Sciatic nerve (tissue), 2 donors: ENCODE measurements at places on chromosomes 1 and 21.

DNA sequence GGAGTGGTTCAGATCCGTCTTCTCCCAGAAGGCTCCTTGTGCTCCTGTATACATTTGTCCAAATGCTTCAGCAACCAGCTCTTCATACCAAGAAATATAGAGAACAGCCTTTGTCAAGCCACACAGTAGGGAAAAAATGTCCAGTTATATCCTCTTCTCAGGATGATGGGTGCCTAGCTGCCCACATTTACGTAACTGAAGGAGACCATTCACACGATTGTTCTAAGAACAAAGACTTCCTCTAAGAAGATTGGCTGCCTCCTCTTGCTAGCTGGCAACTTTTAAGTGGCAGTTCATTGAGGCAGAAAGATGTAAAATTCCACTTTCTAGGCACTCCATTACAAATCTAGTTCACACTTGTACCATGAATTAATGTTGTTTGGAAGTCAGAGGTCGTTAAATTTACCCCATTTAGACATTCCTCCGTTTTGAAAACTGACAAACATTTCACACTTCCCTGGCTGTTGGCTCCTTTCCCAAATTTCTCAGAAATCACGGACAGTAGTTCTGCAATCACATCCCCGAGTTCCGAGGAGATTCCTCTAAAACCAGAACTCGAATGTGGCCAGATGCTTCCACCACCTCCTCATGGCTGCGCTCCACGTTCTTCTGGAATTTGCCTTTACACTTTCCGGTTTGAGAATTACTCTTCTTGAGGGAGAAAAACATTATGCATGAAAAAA is 45.6 kb upstream of the CSF1 start:
- DNase-seq, result no peak

GRCh38 chr1:206517784-206518183 is 10.5 kb downstream of the RASSF5 start:
- DNase-seq, result no peak

DNA sequence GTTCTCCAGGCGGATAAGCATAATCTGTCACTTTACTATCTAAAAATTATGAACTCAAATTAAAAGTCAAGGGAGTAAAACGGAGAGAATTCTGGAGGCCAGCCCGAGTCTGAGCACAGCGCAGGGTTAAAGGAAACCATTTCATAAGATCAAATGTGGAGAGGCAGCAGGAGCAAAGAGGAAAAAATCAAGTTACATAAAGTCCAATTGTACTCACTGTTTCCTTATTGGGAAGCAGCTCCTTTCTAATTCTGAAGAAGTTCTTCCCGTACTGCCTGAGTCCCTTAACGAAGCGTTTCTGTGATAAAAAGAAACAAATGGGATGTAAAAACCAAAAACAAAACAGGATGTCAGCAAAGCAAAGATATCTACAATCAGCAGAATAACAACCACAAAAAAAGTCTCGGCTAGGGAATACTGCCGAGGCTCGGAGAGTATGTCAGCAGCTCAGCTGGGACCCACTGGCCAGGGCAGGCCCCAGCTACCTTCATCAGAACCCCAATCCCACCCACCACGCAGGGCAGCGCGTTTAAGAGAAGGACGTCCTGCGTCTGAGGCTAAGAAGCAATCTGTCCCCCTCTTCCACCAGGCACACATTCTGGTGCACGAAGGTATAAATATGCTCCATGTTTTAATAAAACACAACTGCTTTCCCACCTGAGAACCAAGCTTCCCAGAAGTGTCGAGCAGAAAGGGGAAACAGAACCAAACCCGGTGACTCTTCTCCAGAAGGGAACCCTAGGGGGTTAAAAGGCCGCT is 104.8 kb downstream of the SLC45A1 start:
- DNase-seq, result no peak

DNA sequence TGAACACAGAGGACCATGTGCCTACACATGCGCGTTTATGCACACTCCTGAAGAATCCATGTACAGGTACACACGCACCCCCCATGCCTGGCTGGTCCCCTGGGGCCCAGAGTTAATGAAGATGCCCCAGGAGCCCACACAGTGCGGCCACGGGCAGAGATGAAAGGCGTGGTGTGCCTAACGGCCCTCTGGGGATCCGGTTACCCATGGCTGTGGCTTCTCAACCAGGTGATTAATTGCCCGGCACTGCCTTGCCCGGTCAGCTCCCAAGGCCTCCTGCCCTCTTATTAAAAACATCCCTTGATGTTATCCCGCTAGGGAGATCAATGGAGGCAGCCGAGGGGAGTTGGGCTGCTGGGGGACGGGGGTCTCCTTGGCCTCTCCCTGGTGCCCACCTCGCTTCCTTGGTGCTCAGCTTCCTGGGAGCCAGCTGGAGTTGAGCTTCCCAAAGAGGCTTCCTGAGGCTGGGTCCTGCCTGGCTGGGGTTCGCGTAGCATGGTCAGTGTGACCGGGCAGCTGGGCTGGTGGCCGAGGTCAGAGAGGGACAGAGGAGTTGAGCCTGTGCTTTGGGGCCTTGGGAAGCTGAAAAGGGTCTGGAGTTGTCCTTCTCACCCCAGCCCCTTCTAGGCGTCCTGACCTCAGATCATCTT is 75.0 kb upstream of the WNT4 start:
- DNase-seq, result no peak

DNA sequence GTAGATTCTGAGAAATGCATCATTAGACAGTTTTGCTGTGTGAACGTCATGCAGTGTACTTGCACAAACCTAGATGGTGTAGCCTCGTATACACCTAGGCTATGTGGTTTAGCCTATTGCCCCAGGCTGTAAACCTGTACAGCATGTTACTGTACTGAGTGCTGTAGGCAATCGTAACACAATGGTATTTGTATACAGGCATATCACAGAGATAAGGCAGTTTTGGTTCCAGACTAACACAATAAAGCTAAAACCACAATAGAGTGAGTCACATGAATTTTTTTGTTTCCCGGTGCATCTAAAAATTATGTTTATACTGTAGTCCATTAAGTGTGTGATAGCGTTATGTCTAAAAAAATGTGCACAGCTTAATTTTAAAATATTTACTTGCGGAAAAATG is 6.9 kb downstream of the IL10RB start:
- no peak for DNase-seq

DNA sequence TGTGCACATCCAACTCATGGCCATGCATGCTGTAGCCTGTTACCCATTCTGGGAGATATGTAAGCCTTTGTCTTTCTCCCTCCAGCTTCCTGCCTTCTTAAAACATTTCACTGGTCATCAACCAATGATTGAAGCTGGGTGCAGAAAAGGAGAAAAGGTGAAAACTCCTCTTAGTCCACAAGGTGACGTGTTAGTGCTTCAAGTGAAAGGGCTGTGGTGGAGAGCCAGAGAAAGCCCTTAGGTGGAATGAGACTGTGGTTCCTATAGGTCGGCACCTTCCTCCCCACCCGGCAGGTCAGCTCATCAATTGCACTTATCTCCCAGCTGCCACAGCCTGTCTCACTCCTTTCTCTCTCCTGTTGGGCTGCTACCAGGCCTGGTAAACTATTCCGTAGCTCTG is 30.4 kb downstream of the ERG start:
- DNase-seq, result no peak

DNA sequence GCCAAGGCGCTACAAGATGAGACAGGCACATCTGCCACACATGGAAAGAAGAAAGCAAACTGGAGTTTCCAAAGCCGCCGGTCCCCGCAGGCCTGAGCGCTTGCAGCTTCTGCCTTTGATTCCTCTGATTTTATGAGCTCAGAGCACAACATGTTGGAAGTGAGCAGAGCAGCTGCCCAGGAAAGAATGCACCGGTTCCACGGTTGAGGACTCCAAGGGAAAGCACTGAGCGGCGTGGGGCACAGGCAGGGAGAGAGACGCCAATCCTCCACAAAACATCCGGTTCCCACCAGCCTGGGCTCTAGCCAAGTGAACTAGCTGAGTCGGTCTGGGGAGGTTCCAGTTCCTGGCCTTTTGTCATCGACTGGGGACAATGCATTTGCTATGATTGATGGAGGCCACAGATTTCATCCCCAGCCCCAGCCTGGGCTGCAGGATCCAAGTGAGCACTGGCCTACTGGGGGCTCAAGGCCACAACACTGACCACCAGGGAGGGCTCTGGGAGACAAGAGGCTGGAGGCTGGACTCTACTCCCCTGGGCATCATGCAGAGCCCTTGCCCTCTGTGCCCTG is 253.1 kb upstream of the IRF2BP2 start:
- peak; percentile 83 for DNase-seq

DNA sequence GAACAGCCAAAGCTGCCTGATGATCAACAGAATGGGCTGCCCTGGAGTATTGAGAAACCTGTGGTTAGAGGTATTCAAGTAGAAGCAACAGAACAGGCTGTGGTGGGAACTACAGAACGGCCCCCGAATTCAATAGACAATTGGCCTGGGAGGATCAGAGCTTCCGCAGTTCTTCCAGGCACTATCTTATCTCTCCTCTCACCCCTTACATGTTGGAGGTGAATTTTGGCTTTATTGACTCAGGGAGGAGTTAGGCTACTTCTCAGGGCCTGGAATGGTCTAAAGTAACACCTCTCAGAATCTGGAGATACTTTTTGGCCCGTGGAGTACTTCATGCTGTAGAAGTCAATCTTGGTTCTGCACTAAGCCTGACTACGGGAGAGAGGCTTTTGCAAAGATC is 253.0 kb downstream of the PRDM2 start:
- no peak for DNase-seq

- DNase-seq, result no peak
Measured at GRCh38 chr1:242133796-242134195, 134.9 kb upstream of the MAP1LC3C start.

DNA sequence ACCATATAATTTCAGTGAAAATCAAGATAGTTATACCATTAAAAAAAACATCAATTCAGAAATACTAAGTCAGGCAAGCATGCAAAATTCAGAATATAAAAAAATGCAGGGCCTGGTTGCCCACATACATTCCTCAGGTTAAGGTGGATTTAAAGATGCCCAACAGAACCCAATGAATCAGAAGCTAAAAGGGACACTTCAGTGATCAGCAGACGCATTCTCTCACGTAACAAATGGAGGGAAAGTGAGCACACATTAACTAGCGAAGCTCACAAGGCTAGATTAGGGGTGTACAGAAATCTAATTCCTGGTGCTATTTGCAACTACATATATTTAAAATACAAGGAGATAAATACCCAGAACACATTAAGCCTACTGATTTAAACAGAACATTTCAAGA is 17.5 kb downstream of the TOMM20 start:
- DNase-seq, result no peak

DNA sequence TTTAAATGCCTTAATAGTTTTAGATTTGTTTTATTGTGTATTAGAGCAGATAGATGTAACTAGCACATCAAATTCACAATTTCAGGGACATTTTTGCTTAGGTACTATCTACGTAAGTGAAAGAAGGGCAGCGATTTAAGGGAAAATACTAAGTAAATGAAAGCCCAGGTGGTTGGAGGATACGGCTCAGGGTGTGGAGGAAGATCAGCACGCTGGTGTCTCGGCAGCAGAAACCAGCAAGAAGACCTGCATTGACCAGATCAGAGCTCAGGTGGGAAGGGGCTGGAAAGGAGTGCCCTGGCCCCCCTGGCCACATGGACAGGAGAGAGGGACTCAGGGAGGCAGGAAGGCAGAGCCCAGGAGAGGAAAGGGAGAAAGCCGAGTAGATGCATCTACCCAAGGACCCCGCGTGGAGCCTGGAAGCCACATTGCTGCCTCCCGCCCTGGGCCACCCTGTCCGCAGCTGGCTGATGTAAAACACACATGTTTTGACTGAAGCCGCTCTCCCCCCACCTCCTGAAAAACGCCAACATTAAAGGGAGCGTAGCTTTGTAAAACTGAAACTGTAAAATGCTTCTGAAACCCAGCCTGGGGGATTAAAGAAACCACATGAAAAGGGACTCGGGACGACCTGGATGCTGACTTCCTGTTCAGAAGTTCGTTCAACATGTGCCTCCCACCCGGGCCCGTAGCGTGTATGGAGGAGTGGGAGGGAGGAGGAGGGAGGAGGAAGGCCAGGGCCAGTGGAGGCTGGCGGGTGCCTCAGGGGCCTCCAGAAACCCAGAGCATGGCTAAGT is 72.6 kb upstream of the TARDBP start:
- DNase-seq, result no peak

DNA sequence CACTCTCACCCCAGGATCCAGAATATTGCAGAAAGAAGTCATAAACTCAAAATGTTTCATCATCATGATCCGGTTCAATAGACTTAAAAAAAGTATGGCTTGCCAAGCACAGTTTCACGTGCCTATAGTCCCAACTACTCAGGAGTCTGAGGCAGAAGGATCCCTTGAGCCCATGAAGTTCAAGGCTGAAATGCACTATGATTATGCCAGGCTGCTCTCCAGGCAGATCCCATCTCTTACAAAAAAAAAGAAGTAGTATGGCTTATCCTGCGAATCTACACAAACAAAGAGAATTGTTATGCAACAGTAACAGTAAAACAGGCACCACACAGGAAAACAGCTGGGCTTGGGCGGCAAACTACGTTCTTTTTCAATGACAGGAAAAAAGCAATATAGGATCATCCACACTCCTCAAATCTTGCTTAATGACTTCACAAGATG is 76.2 kb downstream of the EIF4G3 start:
- no peak for DNase-seq

- DNase-seq, result no peak
Measured at GRCh38 chr1:52911541-52911940, 10.0 kb downstream of the ECHDC2 start.
